ENCODE measurements at places on chromosomes 7 and 10. TPM values are rescaled to one million over a fixed set of nuclear protein-coding genes. Genes with fewer than 3 reads are reported as not detected.

GRCh38 chr10:126905776-126906703 is 812 bp downstream of the DOCK1 start:
- DNase-seq, result no peak

GRCh38 chr7:101754424-101755159 is 62.8 kb upstream of the CUX1 start:
- no peak for DNase-seq

DNA sequence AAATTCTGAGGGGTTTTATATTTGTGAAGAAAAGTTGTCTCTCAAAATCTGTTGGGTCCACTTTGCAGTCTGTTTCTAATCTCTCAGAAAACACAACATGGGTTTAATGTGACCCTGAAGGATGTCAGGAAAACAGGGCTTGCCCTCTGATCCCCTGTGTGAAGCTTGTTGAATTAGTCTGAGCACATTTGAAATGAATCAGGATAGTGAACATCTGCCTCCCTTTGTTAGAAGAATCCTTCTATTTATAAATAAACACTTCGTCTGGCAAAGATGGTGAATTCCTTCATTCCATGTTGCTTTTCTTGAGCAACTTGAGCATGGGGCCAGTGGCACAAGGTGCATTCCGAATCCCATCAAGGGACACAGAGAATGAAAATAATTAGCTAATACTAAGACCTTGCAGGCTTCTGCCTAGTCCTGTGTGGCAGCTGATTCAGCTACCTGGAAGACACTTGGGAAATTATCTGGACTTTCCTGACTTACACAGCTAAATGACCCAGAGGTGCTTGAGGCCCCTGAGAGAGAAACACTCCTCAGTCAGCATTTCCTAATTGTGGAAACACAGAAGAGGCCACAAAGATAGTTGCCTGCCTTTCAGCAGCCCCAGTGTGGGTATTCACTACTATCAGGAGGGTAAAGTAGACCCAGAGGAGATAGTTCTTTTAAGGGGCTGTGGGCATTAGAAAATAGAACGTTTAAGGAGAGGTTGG is 305.5 kb downstream of the C7orf25 start:
- DNase-seq, result no peak

- DNase-seq, result peak; percentile 47
Observed at GRCh38 chr7:130875265-130875741, 141.3 kb upstream of the KLF14 start.

DNA sequence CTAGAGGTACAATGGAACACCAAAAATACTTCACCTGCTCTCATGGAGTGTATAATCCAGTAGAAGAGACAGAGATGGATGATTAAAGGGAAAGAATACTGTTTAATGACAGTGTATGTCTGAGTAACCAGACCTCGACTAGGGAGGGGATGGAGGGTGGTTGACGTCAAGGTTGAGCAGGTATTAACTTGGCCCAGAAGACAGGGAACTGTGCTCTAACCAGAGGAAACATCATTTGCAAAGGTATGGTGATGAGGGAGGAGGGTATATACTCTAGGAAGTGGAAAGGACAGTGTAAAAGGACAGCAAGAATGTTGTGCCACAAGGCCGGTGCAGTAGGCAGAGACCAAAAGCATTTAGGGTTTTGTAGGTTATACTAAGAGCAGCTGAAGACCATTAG is 2.9 kb downstream of the MIOS start:
- no peak for DNase-seq

GRCh38 chr10:124892031-124892430 is 49.9 kb upstream of the ZRANB1 start:
- DNase-seq, result no peak

The CDH23 gene
- total RNA-seq, result 8.7 TPM

GRCh38 chr10:118970770-118971169 is 58.7 kb upstream of the NANOS1 start:
- DNase-seq, result no peak

DNA sequence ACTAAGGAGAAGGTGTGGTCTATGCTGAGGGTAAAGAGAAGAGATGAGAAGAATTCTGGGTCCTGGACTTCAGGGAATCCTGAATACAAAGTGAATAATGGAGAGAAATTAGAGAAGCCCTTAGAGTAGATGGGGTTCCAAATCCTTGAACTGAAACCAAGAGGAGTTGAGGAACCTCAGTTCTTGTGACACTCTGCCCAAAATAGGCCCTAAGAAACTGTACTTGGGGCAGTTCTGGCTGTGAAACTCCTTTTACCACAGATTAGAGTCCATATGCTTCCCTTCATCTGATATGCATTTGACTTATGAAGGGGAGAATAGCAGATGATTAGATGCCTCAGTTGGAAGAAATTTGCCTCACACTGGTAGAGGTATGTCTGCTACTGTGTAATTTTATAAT is 19.0 kb downstream of the TES start:
- no peak for DNase-seq

The CPXM2 gene
- not detected for total RNA-seq

- no peak for DNase-seq
Observed at GRCh38 chr7:19448091-19448490, 260.7 kb downstream of the POLR1F start.
